ENCODE measurements at places on chromosomes 7 and 10.

GRCh38 chr7:137798073-137798763 lies 48.6 kb downstream of the DGKI start:
- DNase-seq: no peak

GRCh38 chr7:92916770-92917224 lies 80.4 kb upstream of the CDK6 start:
- peak; percentile 87 for DNase-seq

DNA sequence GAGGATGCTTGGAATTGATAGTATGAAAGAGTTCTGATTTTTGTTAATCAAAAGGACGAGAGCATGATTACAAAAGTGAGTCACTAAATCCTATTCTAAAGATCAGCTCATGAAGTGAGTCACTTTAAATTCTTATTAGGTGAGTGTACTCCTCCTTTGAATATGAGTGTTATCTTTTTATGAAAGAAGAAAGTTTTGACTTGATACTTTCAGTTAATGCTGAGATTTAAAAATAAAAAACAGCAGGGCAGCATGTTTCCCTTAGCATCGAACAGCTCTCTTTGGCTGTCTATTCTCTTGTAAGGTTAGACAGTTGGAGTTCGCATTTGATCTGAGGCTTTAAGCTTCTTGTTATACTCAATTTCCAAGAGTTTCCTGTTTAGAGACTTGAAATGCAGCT lies 222.0 kb downstream of the TWIST1 start:
- DNase-seq: peak; percentile 52

DNA sequence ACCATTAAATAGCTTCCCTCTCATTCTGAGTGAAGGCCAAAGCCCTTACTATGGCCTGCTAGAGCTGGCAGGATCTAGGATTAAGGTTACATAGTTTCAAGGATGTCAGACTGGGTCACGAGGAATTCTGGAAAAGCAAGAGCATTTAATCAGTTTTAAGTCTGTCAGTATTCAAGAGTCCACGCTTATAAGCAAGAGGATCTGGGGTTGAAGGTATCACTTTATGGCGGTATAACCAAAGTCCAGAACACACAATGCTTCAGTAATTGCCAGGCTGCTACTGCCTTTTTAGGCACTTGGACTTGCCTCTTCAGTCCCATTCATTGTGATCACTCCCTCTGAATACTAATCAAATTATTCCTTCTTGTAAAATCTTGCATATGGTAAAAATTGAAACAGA lies 101.0 kb downstream of the HBP1 start:
- DNase-seq: no peak

DNA sequence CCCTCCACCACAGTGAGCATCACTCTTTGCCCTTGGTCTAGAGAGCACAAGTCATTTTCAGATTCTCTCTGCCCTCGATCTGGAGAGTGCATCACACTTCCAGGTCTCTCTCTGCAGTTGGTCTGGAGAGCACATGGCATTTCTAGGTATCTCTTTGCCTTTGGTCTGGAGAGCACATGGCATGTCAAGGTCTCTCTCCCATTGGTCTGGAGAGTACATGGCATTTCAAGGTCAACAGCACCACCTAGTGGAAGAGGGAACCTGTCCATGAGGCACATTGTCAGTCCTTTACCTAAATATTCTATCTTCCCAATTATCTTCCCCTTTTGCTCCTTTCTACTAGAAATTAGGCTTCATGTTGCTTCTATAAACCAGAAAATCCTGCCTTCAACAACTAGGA lies 1139.4 kb downstream of the XPNPEP1 start:
- peak; percentile 54 for DNase-seq

DNA sequence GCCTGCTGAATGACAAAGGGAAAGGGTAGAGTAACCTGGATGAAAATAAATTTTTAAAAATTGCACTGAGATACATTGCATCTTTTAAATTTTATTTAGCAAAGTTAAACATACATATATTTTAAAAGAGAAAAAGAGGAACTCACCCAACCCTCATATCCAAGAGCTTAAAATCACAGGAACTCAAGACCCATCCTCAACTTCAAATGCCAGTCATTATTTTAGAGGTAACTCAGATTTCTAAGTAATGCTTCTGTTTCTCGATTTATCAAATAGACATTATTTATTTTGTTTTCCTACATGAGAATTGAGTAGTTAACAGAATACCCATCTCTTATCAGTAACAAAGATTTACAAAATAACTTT lies 32.4 kb upstream of the KMT2E start:
- DNase-seq: no peak

DNA sequence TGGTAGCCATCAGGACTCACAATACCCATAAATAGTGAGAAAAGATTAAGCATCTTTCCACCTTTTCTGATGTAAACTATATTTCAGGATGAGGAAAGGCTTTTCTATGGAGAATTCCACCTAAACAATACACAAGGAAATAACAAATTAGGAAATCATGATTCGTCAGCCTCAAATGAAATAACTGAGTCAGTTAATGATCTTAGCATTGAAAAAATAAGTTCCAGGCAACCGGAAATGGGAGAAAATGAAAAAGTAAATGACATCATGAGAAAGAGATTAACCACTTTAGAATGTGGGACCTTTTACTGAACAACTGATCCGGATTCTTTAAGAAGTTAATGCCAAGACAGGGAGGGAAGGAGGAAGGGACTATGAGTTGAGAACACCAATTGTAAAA lies 742.3 kb downstream of the TNS3 start:
- peak; percentile 55 for DNase-seq

DNA sequence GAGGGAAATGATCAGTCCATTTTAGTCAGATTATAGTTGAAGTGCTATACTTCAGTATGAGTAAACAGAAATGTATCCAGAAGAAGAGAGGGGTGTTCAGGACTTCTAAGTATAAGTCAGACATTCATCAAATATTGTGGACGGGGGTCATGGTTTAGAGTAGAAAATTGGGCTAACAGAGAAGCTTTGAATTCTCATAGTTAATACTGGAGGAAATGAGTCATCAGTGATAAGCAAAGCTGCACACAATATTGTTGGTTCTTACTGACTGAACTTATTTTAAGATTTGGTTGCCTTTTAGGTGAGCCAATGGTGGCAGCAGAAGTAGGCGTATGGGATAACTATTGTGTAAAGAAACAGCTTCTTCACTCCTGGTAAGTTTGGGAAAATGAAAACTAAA lies 1.7 kb upstream of the SUMF2 start:
- DNase-seq: peak; percentile 20

DNA sequence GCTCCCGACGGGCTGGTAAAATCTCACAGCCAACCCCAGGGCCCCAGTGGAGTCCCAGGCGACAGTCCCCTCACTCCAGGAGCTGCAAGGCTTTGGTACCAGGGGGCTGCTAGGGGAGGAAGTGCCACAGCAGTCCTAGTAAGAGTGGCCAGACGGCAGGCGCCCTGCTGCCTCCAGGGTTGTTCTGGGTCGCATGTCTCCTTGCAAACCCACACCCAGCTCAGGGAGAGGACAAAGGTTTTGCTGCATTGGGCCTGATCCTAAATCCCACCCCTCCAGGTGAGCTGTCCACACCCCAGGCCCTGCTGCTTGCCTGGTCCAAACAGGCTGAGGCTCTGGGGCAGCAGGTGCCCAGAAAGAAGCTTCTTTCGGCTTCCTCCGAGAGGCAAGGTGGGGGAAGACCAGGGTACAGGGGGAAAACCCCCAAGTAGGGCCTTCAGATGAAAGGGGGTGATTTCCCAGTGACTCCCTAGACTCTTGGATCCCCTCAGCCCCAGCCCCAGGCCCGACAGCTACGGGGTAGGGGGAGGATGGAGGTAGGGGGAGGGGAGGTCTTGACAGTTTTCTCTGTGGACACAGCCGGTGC lies 4.2 kb upstream of the KCP start:
- DNase-seq: no peak

DNA sequence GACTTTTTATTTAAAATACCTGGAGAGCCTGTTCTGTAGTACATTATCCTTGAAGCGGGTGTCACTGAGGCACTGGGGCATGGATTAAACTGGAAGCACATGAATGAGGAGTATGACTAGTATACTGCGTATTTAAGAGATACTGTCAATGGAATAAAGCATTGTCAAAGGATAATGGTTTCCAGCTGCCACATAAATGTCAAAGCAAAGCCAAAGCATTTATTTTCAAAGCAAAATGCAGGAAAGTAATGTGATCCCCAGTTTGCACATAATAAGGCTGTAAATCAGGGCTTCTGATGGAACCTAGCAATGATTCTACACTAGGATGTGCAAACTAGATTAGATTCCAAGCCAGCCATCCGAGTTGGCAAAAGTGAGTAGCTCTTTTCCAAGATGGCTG lies 240.1 kb downstream of the POU6F2 start:
- no peak for DNase-seq
